ENCODE measurements at places on chromosomes 3 and 15.

DNA sequence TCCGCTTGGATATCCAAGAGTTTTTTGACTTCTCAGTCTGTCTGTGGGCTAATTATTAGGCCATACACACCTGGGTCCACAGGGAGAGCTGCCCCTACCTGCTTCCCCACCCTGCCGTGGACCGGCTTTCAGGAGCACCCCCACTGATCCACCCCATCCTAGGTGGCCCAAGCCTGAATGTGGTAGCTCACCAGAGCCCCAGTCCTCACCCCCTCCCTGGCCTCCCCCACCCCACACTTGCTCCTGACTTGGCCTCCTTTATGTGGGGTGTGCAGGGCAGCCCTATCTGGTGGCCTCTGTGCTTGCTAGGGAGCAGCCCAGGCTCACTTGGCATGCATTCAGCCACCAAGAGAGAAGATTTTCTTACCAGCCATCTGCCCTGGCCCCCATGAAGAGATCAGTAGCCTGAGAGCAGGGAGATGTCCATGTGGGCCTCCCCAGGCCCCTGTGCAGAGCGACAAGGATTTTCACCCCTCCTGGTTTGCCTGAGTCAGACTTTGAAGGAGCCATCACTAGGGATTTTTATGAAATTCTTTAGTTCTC, 11.2 kb downstream of the LRRK1 start:
- DNase-seq: no peak

DNA sequence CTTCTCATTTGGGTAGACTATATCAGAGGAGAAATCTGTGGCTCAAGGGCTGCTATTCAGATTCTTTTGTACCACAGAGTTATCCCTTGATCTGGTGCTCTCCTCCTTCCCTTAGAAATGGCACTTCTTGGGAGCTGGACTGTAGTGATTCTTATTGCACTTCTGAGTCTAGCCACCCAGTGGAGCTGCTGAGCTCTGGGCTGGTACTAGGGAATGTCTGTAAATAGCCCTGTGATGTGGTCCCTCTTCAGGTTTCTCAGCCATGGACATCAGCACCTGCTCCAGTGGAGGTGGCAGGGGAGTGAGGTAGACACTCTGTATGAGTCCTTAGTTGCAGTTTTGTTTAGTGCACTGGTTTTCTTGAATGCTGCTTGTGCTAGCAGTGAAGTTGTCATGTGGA, 1292.6 kb downstream of the SI start:
- DNase-seq: no peak

- no peak for DNase-seq
Observed at GRCh38 chr15:74242441-74243185, 6.5 kb downstream of the CCDC33 start.

DNA sequence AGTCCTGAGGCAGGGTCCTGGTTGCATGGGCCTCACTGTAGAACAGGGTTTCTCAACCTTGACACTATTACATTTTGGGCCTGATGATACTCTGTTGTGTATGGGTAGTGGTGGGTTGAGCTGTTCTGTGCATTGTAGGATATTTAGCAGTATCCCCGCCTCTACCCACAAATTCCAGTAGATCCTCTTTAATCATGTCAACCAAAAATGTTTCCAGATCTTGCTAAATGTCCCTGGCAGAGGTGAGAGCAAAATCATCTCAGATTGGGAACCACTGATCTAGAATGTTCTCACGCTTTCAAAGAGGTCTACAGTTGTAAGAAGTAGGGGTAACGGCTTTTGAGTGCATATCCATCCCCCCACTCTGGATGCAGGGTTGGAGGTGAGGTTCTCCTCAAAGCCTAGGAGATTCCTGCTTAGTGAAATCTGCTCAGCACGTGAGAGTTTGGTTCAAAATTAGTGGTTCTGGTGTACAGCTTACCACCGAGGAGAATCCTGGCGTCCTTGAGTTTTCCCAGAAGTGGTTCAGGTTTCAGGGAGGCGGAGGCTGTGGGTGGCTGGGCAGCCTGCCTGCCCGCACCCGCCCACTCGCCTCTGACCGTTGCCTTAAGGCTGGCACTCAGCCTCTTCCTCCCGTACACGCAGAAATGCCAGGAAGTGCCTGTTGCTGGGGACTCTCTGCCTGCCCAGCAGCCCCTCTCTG, 5.3 kb downstream of the ACVR2B start:
- no peak for DNase-seq

DNA sequence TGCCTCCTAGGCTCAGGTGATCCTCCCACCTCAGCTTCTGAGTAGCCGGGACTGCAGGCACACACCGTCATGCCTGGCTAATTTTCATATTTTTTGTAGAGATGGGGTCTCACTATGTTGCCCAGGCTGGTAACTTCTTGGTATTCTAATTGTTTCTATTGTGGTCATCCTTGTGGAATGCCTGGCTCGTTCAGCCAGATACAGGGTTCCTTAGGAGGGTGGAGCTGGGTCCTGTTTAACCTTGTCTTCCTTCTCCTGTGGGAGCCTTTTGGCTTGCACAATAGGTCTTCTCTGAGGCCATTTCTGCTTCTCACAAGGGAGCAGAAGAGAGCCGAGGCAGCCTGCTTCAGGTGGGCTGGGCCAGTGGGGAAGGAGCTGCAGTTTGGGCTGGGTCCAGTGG, 15.7 kb downstream of the PLEKHO2 start:
- DNase-seq: no peak

GRCh38 chr3:28860307-28860706, 420.6 kb upstream of the RBMS3 start:
- no peak for DNase-seq

DNA sequence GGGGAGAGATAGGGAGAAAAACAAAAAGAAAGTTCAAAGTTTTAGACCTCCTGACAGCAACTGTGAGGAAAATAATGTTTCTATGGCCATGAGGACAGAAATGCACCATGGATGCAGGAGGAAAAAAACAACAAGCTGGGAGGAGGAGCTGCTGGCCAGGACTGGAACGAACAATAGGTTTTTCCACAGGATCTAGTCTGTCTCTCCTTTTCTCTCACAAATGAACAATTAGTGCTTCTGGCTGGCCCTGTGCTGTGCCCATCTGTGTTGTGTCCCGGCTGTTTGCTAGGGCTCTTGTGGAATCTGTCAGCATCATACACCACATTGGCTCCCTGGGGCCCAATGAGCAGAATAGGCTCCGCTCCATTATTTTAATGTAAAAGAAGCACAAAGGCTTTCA, 15.2 kb downstream of the GK5 start:
- no peak for DNase-seq

GRCh38 chr3:112302150-112302830, 8.3 kb upstream of the SLC9C1 start:
- DNase-seq: no peak

- DNase-seq: no peak
Observed at GRCh38 chr3:102235679-102236078, 199.1 kb upstream of the ZPLD1 start.

GRCh38 chr3:51530485-51530884, 8.0 kb upstream of the RAD54L2 start:
- DNase-seq: no peak

GRCh38 chr15:34359416-34359815, 7.6 kb downstream of the LPCAT4 start:
- DNase-seq: no peak

- peak; percentile 4 for DNase-seq
Observed at GRCh38 chr3:100335434-100335833, 877 bp downstream of the NIT2 start.

DNA sequence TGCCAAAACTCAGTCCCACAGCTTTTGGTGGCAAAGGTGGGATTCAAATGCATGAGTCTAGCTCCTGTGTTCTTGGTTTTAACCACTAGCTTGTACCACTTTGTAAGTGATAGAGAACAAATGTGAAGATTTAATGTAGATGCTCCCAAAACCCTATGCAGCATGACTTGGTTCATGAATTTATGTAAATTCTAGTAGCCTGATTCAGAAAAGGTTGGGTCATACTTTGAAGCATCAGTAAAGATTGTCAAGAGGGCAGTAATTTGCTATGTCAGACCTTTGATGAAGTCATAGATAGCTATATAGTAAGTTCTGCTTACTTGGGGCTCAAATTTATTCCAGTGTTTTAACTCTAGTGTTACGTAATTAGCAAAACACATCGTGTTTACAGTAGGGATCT, 75.6 kb downstream of the VPS8 start:
- no peak for DNase-seq

- peak; percentile 24 for DNase-seq
Observed at GRCh38 chr15:80695911-80696661, 976 bp downstream of the ABHD17C start.

DNA sequence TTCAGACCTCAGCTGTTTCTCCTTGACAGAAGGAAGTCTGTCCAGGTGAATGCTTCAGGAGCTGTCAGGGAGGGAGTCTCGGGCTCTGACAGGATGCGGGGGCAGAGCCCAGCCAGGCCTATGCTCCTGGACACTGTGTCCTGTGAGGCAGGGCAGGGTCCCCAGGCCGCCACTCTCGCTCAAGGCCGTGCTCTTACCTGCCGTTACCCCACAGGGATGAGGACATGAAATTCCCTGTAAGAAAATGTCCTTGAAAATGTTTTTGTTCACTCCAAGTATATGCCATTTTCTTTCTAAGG, 63.9 kb downstream of the BOC start:
- DNase-seq: no peak

DNA sequence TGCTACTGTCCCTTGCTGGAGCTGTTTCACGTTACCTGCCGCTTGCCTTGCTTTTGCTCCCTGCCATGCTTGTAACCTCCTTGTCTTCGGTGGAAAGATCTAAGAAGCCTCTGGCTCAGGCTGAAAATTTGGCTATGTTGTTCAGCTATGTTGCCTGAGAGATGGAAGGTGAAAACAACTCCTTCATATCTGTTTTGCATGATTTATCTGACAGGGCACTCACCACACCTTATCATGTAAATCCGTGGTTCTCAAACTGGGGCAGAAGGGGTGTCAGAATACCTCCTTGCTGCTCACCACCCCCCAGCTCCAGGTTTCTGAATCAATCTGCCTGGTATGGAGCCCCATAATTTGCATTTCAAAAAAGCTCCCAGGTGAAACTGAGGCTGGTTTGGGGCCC, 6.5 kb upstream of the CORO2B start:
- no peak for DNase-seq

DNA sequence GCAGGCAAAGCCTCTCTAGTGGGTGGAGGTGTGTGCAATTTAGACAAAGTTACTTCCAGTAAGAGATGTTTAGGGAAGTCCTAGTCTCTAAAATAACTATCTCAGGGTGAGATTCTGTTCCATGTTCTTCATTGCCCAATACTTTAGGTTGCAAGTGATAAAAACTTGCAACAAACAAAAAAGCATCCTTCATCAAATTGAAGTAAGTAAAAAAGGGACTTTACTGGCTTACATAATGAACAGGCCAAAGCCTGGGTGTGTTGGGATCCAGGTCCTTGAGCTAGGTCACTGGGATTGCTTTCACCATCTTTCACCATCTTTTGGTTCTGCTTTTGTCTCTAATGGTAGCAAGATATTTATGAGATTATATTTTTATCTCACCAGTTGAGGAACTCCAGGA, 38.3 kb downstream of the CX3CR1 start:
- DNase-seq: no peak

DNA sequence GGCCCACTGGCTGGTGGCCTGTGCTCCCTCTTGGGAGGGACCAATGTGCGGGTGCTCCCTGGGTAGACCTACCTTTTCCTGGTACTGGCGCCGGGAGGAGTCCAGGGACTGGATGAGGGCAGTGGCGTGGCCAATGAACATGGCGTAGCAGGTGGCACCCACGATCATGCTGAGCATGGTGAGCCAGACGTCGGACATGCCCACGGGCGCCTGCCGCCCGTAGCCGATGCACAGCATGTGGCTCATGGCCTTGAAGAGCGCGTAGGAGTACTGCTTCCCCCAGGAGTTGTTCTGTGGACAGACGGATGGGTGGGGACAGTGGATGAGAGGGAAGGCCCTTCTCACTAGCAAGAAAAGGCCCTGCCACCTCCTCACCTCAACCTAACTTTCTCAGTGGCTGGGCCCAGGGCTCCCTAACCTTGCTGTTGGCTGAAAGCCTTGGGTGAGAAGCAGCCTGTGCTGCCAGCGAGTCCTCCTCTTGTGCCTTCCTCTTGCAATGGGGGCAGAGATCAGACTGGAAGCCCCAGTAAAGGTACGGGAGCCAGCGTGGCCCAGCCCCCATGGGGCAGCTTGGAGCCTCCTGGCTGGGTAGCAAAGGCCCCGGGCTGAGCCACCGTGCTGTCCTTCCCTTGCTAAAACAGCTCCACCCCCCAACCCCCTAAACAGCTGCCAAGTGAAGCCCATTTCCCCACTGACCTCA, 39.1 kb downstream of the HCN4 start:
- DNase-seq: no peak

DNA sequence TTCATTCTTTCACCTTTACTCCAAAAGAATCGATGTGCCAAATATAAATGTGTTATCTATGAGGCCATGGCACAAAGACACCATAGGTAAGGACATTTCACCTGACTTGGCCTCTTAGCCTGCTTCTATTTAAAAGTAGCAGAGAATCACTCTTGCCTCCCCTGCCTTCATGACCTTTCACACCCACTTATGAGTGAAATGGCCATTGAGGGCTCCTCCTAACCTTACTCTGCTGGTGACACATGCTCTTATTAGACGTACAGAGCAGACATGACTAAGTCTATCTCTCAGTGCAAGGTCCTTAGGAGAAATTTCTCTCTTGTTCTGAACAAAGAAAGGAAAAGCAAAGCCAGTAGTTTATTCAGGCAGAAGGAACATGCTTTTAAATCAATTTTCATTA, 150.7 kb downstream of the LRTM1 start:
- no peak for DNase-seq

- no peak for DNase-seq
Observed at GRCh38 chr15:77772641-77773402, 140.1 kb upstream of the LINGO1 start.

DNA sequence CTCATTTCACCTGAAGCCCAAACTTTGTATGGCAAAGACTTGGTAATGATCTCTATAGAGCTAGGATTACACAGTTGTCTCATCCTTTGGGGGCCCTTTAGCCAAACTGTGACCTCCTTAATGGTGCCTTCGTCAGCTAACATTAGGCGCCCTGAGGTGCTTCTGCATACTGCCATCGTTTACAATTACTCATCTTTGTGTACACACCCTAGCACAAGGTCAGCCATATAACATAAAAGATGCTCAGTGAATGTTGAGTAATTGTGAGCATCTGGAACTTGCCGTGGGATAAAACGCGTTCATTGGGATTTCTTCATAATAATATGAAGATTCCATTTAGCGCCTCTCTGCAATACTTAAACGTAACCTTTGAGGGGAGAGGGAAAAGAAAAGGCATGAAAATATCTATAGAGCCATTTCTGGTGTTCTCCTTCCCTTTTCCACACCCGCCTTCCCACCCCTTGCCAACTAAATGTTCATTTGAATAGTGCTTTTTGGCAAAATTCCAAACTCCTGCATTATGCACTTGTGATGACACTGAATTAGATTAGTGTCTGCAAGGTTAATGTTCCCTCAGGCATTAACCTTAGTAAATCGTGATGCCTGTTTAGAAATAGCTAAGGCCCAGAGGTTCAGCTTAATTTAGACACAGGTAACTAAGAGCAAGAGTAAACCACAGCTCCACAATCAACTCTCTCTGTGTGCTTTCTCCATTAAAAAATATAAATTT, 990 bp upstream of the ZNF148 start:
- DNase-seq: no peak

DNA sequence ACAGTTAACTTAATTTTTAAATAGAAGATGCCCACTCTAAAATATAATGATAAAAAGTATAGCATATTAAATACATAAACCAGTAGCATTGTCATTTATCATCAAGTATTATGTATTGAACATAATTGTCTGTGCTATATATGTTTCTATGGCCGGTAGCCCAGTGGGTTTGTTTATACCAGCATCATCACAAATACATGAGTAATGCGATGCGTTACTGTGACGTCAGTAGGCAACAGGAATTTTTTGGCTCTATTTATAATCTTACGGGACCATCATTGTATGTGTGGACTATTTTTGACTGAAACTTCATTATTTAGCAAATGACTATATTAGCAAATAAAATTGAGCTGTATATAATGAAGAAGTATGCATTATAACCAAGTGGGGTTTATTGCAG, 82.1 kb downstream of the FLNB start:
- no peak for DNase-seq

Measured in CD4-positive, alpha-beta memory T cell (primary cell).